ENCODE measurements at places on chromosomes 16 and 17. TPM values are rescaled to one million over a fixed set of nuclear protein-coding genes. Genes with fewer than 3 reads are reported as not detected.

The WFDC1 gene
- total RNA-seq = 2.1 TPM

DNA sequence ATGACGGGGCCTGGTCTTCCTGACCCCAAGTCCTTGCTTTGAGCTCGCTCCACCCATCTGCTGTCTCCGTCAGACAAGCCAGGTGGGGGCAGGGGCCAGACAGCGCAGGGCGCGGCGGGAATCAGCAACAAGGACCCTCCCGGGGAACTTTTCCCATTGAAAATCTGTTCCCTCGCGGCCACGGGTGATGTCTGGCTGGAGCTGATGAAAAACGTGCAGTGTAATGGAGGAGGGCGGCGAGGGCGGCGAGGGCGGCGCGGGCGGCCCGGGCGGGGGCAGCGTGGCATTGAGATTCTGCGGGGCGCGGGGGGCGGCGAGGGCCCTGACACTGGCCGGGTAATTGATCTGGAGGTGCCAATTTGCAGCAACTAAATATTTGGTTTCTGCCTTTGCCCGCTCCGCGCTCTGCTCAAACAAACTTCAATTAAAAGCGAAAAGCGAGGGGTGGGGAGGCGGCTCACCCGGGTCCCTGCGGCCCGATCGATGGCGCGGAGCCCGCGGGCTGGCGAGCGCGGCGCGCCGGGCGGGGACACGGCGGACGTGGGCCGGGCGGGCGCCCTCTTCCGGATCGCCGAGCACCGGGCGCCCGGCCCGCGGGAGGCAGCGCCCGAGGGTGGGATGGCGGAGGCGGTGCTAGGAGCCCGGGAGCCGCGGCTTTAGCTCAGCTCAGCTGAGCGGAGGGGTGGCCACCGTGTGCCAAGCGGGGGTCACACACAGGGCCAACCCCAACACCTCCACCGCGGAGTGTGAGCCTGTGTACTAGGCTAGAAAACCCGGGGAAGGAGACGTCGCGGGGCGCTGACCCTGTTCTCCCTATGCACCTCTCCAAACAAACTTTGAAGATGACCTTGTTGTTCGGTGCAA, 32.4 kb downstream of the DCAKD start:
- DNase-seq = peak; percentile 45
- H3K4me1 ChIP-seq = peaks cover 9% of the 10 kb centered on the region
- H3K4me3 ChIP-seq = peak overlapping the region; percentile 45
- no peaks in the 10 kb centered on the region for H3K27me3 ChIP-seq
- H3K36me3 ChIP-seq = no peaks in the 10 kb centered on the region

- no peak overlapping the region for H3K4me3 ChIP-seq
- no peaks in the 10 kb centered on the region for H3K36me3 ChIP-seq
- H3K4me1 ChIP-seq = peaks cover 3% of the 10 kb centered on the region
- DNase-seq = no peak
- no peaks in the 10 kb centered on the region for H3K27me3 ChIP-seq
Observed at GRCh38 chr17:67232441-67232840, 12.6 kb downstream of the HELZ start.

DNA sequence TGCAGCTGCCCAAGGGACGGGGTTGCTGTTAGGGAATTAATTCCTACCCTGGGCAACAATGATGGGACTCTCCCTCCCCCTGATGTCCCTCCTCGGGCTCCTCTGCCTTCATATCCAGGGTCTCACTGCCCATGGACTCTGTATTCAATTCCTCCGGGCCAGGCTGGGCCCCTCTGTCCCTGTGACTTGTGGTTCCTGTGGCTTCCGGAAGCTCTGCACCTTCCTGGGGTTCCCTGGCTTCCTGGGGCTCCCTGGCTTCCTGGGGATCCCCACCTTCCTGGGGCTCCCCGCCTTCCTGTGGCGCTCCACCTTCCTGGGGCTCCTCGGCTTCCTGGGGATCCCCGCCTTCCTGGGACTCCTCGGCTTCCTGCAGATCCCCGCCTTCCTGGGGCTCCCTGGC, 35.2 kb downstream of the SRL start:
- no peak overlapping the region for H3K4me3 ChIP-seq
- H3K27me3 ChIP-seq = no peaks in the 10 kb centered on the region
- peaks cover 4% of the 10 kb centered on the region for H3K4me1 ChIP-seq
- no peak for DNase-seq

The CLEC18B gene
- total RNA-seq = 0.43 TPM

DNA sequence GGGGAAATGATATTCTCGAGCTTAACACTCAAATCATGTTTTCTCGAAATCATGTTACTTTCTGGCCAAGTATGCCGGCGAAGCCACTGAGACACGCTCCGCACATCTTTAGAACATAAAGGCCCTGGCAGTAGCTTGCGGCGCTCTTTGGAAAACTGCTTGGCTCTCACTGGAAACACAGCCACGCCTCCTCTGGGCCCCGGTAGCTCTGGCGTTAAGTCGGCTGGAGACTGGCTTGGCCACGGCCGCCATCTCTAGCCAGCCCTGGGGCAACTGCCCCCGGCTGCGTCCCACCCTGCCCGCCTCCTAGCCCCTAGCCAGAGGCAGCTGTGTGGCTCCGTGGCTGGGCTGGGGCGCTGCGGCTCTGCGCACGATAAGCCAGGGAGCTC, 9.2 kb upstream of the BAIAP2 start:
- H3K27ac ChIP-seq = no peak overlapping the region
- no peaks in the 10 kb centered on the region for H3K36me3 ChIP-seq
- no peak for DNase-seq
- peaks cover 5% of the 10 kb centered on the region for H3K4me1 ChIP-seq
- H3K4me3 ChIP-seq = no peak overlapping the region
- H3K27me3 ChIP-seq = no peaks in the 10 kb centered on the region

The ABCA10 gene
- 23.6 TPM for total RNA-seq

DNA sequence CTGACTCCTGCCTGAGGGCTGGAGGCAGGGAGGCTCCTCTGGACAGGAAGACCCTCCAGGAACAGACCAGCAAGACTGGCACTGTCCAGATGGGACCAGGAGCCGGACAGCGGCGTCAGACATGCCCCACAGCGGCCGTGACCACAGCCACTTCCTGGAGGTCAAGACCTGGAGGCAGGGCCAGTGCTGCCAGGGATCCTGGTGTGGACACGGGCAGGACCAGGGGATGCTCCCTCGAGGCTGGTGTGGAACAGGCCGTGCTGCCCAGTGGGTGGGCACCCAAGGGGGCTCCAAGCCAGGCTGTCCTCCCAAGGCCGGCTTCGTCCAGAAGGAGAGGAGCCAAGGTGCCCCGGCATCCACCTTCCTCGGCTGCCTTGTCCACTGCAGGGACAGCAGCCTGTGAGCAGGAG, 4.5 kb upstream of the CCDC57 start:
- peaks cover 2% of the 10 kb centered on the region for H3K4me1 ChIP-seq
- no peak for DNase-seq

Data from ovary (tissue), 10 donors.